ENCODE measurements at places on chromosomes 4 and X.

DNA sequence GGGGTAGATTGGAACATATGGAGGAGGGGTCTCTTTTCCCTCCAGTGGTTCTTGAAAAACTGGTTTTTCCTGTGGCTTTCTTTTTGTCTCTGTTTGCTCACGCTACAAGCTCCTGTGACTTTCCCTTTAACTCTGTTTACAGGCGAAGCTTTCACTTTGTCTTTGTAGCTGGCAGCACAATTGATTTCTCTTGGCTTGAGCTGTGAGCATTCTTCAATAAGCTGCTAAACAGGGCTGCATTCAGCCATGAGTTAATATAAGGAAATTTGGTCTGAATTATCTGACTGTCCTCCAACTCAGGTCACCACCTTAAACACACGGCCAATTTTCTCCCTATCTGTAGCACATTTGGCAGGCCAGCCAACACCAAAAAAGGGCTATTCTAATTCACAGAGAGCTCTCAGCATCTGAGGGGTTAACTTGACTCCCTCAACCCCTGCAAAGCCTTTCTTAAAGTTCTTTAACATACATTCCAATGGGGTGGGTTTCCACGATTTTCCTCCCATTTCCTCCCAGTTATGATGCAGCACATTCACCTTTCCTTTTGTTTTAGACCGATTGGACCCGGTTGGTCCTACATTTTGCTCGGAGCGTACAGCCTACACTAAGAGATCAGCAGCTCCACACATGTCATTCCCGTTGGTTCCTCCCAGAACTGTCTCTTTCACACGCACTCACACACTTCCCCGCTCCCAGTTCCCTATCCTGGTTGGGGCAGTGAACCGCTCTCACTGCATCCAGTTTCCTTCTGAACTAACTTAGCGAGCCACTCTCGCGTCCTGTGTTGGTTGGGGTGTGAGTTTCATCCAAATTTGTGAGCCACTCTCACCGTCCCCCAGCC, 45.4 kb downstream of the UGT2A3 start:
- DNase-seq = peak; percentile 19

GRCh38 chr4:106707776-106708463, 328.2 kb downstream of the DKK2 start:
- no peak for DNase-seq

- DNase-seq = no peak
Observed at GRCh38 chr4:136829280-136829679, 703.0 kb downstream of the PCDH18 start.

DNA sequence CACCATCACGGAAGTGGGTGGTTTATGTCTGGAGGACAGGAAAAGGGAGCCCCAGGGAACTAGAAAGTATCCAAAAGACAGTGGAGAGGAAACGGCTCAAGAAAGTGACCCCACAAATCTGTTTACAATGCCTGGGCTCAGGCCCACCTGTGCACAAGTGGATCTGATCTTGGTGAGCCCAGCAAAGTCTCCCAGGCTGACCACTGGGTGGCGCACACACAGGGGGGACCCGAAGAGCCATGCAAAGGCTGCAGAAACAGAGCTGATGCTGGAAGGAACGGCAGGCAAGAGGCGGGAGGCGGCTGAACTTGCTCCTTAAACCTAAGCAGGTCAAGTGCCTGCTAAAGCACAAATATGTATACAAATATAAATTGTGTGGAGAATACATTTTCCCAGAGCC, 9.6 kb downstream of the HAUS7 start:
- peak; percentile 85 for DNase-seq

- no peak for DNase-seq
Observed at GRCh38 chr4:40881851-40882250, 132.1 kb downstream of the NSUN7 start.

GRCh38 chr4:78325271-78326157, 226.1 kb upstream of the ANXA3 start:
- DNase-seq = no peak

GRCh38 chr4:15649914-15650545, 5.1 kb downstream of the FBXL5 start:
- peak; percentile 59 for DNase-seq

DNA sequence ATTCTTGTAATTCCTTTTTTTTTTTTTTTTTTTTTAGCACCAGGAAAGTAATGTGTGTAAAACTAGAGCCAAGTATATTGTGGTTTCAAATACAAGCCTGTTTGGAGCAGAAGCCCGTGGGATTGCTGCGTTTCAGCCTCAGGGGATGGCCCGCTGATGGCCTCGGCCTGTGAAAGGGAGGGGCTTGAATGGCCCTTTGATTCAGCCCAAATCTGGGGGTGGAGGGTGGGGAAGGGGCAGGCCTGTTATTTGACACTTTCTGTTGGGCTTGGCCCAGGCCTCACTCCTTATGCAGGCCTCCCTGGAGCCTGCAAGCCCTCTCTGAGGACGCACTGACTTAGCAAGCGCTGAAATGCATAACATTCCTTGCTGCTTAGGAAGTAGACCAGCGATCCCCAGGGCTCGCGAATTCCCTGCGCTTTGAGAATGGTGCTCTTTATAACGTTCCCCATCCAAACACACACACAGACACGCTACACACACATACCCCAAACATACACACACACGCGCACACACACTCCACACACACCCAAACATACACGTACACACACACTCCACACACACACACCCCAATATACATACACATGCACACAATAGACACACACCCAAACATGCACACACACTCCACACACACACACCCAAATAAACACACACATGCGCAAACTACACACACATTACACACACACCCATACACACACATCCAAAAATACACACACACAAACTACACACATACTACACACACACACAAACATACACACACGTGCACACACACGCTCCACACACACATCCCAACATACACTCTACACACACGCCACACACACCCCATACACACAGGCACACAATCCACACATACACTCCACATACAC, 29.6 kb downstream of the TLR10 start:
- DNase-seq = peak; percentile 73

GRCh38 chrX:130144509-130144908, 21.1 kb downstream of the AIFM1 start:
- no peak for DNase-seq

GRCh38 chr4:147128787-147129186, 183.1 kb upstream of the TTC29 start:
- no peak for DNase-seq

GRCh38 chrX:20382518-20383297, 116.0 kb upstream of the RPS6KA3 start:
- DNase-seq = no peak

DNA sequence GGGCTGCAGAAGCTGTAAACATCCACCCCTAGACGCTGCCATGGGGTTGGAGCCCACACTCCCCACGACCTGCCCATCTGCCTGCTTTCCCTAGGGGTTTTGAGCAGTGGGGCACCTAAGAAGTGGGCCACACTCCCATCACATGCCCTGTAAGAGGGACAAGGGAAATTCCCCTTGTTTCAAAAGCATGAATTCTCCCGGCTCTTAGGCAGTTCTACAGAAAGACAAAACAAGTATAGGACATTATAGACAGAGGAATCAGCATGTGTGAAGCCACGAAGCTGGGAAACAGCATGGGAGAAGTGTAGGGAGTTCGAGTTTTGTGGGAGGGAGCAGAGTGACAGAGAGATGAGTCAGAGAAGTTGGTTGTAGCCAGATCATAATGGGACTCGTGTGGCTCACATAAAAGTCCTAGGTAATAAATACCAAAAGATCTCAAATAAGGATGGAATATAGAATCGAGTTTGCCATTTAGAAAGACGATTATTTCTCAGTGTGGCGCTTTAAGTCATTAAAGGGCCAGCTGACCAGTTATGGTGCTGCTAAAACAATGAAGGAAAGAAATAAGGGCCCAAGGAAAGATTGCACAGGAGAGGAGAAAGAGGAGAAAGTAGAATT, 23.9 kb downstream of the APOO start:
- peak; percentile 63 for DNase-seq

GRCh38 chr4:6050551-6050950, 32.3 kb upstream of the C4orf50 start:
- no peak for DNase-seq

GRCh38 chr4:144658903-144659302, 12.9 kb downstream of the HHIP start:
- no peak for DNase-seq

DNA sequence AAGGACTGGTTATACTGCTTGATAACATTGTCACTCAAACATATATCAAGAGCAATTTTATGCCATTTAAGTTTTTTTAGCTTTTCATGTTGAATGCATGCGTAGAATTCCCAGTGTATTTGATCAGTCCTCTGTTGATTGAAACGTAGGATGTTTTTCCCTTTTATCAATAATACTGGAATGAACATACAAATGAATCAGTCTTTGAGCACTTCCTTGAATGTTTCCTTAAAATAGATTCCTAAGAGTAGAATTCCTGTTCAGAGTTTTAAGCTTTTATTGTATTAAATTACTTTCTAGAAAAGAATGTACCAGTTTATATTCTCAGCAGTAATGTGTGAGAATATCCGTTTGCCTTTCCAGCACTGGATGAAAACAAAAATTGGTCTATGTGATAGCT, 37.8 kb downstream of the ADD1 start:
- DNase-seq = no peak

DNA sequence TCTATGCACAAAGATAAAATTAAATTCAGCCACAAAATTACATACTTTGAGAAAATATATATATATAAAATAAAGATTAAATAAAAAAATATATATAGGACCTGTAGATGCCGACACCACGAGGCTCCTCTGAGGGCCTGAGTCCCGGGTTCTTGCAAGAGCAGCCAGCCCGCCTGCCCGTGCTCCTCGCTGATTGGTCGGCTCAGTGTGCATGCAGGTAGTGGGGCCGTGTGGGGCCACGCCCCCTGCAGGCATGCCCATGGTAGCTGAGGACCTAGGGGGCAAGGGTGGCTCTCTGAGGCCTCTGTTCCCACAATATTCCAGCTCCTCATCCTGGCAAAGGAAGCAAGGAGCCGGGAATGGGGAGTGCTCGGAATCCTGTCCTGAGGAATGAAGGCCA, 80.5 kb upstream of the AMELX start:
- DNase-seq = peak; percentile 63

- no peak for DNase-seq
Observed at GRCh38 chrX:30248854-30249253, 1.9 kb downstream of the MAGEB1 start.

- DNase-seq = no peak
Observed at GRCh38 chr4:74039315-74039763, 850 bp upstream of the CXCL3 start.

DNA sequence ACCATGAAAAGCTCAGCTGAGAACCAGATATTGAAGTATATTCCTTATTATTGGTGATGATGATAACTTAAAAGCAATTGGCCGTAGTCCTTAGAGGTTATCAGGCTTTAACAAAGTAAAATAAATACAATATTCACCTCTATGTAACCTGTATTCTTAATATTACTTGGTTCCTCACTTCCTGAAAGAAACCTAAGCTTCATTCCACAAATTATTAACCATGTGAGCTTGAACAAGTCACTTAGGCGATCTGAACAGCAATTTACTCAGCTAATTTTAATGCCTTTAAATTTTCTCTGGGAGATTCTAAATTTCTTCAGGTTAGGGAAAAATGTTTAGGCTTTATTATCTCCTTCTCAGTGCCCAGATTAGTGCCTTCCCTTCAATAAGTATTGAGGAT, 69.2 kb downstream of the CLDN22 start:
- DNase-seq = no peak

DNA sequence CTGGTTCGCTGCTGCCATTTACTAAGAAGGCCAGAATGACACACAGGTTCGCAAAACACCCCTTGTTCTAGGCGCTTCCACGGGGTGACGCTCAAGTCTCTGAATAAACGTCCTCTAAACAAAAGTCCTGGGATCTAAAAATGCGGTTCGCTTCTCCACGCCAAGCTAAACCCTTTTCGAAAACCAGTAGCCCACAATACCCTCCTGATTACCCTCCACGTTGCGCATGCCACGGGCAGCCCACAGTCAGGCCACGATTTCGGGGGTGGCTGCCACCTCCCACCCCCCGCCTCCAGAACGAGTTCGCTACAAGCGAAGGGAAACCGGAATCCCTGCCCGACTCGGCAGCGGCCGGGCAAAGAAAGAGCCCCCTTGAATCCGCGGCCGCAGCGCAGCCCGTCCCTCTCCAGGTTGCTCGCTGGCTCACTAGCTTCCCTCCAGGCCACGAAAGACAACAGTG, 423 bp downstream of the RPL39 start:
- DNase-seq = peak; percentile 58

DNA sequence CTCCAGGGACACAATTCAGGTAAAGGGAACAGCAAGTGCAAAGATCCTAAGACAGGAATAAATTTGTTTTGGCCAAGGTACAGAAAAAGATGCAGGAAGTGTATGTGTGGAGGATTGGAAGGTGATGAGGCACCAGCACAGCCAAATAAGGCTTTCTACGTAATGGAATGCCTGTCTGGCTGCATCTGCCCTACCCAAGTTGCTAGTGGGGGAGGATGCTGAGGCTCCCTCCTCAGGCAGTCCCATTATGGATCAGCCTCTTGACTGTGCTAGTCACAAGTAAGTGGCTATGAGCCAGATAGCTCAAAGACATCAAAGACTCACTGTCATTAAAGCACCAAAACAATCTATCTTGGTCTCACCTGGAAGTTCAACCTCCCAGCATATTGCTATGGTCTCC, 300.9 kb upstream of the FAT4 start:
- no peak for DNase-seq

DNA sequence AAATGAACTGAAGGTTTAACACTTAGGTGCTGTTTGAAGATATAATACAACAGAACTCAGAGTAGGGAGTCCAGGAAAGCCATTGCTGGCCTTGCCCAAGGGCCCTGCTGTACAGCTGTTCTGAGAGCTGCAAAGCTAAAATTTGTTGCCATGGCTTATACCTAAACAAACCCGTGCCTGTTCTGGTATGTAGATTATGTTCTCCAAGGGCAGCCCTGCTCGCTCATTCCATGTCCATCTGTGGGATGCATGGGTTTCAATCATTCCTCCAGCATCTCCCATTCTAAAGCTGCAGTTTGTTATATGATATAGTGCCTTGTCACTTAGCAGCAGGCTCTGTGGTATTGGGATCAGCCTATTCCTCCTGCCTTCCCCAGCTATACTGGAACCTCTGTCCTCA, 80.8 kb upstream of the BMPR1B start:
- no peak for DNase-seq

DNA sequence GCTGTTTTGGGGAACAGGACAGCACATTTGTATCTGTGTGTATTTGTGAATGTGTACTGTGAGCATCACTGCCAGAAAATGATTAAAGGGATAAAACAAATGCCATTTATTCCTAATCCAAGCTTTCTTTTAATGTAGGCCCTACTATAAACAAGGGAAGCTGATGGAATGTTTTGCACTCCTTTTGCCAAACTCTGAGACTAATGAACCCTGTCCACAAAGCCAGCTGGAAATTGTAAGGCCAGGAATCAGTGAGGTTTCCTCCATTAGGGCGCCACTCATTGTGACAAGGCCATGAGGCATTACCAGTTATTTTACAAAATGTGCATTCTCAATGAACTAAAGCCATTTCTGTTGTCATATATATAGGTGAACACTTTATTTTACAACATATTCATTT, 163.0 kb upstream of the NAP1L5 start:
- no peak for DNase-seq

- DNase-seq = no peak
Observed at GRCh38 chr4:156539376-156539775, 432.2 kb downstream of the PDGFC start.

All from H7 (cell line).